Activated naive CD4-positive, alpha-beta T cell treated with anti-CD3 and anti-CD28 coated beads, Interleukin-2, amount 10 ng/mL, durations not matched to agents 7 days and 5 days (primary cell): ENCODE measurements at places on chromosomes 2 and 18.

- no peak for DNase-seq
Measured at GRCh38 chr2:219334076-219334475, 1.5 kb upstream of the RESP18 start.

DNA sequence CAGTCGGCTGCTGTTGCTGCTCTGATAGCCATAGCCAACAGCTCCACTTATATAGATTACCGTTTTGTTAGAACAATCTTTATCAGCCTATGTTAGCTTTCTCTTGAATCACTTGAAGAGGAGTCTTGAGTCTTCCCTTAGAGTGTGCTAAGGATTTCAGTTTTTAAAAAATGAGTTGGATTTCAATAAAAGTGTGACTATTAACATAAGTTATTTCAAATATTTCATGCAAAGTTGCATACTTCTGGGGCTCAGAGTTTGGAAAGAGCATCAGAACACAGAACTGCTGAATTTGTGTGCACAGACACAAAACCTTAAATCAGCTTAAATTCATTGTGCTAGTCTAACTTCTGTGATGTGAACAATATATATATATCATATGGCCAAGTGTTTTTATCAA lies 174.7 kb downstream of the MTX2 start:
- DNase-seq, result no peak

DNA sequence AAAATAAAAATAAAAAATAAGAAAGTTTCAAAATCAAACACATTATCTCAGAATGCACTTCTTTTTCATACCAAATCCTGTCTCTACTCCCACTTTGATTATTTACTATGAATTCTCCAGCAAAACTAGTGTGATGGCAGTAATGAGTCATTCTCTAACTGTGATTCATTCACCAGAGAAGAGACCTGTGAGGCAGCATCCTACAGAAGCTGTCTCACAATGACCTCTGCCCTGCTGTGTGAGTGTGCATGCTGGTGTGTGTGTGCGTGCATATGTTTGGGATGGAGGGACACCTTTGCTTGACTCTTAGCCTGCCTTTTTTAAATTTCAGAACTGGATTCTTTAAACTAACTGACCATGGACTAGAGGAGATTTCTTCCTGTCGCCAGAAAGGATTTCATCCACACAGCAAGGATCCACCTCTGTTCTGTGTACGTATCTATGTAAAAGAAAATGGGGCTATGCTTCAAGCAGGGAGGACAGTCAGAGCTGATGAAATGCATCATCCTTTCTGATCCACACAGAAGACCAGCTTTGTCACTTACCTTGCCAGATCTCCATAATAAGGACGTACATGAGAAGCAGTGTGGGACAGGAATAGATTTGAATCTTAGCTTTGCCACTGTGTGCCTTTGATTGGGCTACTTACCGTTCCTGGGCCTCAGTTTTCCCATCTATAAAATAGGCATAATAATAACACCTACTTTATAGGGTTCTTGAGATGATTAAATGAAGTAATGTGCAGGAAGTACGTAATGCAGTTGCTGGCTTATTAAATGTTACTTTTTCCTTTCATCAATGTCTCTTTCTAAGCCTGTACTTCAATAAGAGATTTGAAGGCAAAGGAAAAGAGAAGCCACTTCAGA lies 31.2 kb downstream of the STAMBP start:
- no peak for DNase-seq

DNA sequence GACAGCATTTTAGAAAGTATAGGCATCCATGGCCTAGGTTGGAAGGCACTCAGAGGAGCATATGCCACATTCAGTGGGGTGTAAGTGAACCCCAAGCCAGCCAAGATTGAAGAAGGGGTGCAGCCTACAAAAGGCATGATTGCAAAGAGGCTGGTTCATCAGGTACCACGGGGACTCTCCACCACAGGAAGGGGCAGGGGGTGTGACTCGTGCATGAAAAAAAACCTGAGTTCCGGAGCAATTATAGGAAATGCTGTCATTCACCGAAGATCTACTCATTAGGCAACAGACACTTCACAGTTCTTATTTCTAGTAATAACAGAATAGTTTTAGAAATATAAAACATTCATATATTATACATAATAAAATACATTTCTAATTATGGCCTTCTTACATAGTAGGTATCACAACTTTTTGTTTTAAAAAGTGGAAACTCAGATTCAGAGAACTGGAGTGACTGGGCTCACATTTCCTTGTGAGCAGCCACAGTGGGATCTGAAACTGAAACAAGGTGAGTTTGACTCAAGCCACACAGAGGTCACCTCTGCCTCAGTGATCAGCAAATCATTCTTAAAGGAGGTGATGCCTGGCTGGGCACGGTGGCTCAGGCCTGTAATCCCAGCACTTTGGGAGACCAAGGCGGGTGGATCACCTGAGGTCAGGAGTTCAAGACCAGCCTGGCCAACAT lies 188.4 kb upstream of the GYPC start:
- DNase-seq, result peak; percentile 32

DNA sequence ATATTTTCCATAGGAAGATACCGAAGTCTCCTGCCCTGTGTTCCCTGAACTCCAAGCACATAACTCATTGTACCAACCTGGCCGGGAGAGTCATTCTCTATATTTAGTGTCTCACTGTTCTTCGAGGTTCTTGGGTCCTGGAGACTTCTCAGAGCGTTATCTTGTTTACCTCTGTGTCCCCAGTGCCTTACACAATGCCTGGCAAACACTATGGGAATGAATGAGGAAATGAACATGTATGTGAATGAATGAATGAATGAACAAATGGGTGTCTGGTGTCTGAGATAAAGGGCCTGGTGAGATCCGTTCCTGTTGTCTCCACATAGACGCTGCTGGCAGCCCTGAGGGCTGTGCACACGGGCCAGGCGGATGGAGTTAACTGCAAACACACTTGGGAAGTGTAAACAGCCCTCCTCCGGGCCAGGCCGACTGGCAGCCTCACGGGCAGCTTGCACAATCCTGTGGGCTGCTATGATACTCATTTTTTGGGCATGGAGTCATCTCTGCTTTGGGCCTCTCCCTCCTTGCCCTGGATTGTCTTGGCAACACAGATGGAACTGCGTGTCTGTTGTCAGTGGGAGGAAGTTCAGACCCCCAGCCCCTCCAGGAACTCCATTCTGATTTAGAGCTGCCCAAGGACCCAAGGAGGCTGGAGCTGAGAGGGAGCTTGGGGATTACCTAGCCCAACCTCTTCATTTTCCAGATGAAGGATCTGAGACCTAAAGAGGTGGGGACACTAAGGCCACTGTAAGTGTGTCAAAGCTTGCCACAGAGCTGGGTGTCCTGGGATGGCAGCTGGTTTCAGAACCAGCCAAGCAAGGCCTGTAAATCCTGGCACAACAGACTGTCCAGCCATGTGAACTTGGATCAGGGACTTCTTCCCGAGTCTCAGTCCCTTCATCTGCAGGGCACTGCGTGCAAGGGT lies 124.4 kb downstream of the INHBB start:
- DNase-seq, result no peak

DNA sequence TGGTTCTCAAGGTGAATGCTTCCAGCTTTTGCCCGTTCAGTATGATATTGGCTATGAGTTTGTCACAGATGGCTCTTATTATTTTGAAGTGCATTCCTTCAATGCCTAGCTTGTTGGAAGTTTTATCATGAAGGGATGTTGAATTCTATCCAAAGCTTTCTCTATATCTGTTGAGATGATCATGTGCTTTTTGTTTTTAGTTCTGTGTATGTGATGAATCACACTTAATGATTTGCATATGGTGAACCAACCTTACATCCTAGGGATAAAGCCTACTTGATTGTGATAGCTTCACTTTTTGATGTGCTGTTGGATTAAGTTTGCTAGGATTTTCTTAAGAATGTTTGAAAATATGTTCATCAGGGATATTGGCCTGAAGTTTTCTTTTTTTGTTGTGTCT lies 112.1 kb downstream of the MBD2 start:
- no peak for DNase-seq

DNA sequence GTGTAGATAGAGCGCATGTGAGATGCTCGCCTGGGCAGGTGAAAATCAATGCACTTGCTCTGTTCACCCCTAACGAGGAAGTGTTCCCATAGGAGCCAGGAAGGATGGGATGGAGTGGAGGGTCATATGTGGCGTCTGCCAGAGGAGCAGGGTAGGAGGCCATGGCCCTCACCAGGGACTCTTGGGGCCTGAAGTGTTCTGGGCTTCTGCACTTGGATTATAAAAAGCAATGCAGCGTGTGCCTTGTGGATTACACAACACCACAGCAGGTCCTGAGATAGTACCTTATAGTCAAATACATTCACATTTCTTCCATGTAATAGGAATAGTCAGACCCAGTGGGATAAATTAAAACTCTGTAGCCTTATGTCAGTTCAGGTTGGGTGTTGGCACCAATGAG lies 100.1 kb downstream of the CABLES1 start:
- no peak for DNase-seq

DNA sequence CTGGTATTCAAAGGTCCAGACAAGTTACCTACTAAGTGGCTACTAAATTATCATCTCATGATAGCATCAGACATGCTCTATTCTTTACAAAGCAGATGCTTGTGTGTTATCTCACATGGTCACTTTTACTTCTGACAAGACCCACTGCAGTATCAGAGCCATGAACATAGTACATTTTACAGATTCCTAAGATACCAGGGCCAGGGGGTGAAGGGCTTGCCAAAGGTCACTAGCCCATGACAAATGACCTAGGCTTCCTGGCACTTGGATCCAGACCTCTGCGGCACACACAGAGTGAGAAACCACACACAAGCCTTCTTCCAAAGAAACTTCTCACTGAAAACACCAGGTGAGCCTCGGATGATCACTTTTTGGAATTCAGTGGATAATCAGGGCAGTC lies 446.8 kb downstream of the EIPR1 start:
- DNase-seq, result no peak

- DNase-seq, result no peak
Measured at GRCh38 chr2:641872-642815, 35.1 kb downstream of the TMEM18 start.

DNA sequence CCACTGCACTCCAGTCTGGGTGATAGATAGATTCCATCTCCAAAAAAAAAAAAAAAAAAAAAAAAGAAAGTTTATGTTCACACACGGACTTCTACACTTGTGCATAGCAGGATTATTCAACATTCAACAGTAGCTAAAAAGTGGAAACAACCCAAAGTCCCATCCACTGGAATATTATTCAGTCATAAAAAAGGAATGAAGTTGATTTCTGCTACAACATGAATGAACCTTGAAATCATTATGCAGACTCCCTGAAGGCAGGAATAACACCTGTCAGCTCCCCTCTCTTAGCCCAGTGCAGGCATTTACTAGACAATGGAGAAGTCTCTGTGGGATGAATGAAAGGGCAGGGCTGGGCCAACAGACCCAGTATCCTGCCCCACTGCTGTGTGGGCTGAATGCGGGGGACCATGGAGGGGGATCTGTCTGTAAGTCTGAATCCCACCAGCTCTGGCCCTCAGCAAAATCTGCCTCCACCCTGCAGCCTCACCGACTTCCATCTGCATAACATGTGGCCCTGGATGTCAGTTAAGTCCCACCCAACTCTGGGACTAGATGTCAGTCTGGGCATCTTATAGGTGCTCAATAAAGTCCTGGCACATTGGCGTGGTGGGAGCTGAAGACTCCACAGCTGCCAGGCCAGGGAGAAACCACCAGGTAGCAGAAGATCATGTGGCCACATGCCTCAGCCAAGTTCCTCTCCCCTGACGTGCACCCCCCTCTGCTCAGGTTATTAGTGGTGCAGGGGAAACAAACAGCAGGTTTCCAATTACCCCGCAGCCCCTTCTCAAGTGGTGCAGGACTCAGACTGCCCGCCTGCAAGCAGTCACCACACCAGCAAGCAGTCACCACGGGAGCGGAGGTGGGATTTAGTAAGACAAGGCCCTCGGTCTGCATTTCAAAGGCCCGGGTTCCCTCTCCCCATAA lies 8.9 kb downstream of the ZFP36L2 start:
- peak; percentile 38 for DNase-seq

- no peak for DNase-seq
Measured at GRCh38 chr2:19021100-19021476, 337.3 kb downstream of the OSR1 start.

- no peak for DNase-seq
Measured at GRCh38 chr2:148592791-148593190, 51.8 kb upstream of the EPC2 start.

- no peak for DNase-seq
Measured at GRCh38 chr2:213336253-213336770, 52.0 kb downstream of the SPAG16 start.

GRCh38 chr2:26161926-26162325 lies 11.0 kb upstream of the GAREM2 start:
- DNase-seq, result no peak

GRCh38 chr18:36527740-36528455 lies 230.4 kb downstream of the FHOD3 start:
- DNase-seq, result no peak

DNA sequence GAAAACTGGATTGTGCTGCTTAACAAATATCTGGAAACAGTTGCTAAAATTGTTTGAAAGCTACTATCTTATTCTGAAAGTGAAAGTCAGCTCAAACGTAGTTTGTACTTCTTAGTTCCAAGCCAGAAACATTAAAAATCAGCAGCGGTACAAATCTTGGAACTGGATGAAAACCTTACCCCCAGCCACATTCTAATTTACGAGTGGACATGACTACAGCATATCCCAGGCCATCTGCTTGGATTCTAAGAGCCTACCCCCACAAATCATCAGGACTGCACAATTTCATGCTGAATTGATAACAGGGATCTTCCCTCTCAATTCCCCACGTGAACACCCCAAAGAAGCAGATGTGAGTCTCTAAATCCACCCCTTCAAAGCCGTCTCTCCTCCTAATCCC lies 158.7 kb upstream of the NCKAP5 start:
- DNase-seq, result no peak

GRCh38 chr18:55515214-55515613 lies 72.8 kb downstream of the TCF4 start:
- no peak for DNase-seq

- no peak for DNase-seq
Measured at GRCh38 chr2:205695460-205695991, 13.2 kb downstream of the NRP2 start.

- DNase-seq, result no peak
Measured at GRCh38 chr2:135555311-135555710, 24.0 kb downstream of the R3HDM1 start.

- DNase-seq, result no peak
Measured at GRCh38 chr2:157894694-157895435, 18.7 kb upstream of the ACVR1 start.

- no peak for DNase-seq
Measured at GRCh38 chr18:28120828-28121515, 56.0 kb downstream of the CDH2 start.

- no peak for DNase-seq
Measured at GRCh38 chr18:61549889-61550288, 216.7 kb downstream of the CDH20 start.

- DNase-seq, result no peak
Measured at GRCh38 chr2:67259556-67260342, 137.4 kb upstream of the ETAA1 start.
